ENCODE measurements at places on chromosomes 3 and 15. TPM values are rescaled to one million over a fixed set of nuclear protein-coding genes. Genes with fewer than 3 reads are reported as not detected.

Gene CLDN1
- total RNA-seq, result 11.4 TPM

Gene RARB
- 117 TPM for total RNA-seq

Gene CAMK2N2
- total RNA-seq, result 0.16 TPM

Gene ANKUB1
- total RNA-seq, result not detected

Gene OR4F6
- total RNA-seq, result not detected

Gene GPR160
- total RNA-seq, result 0.44 TPM
